ENCODE measurements at places on chromosomes 13 and 19.
A peak's percentile ranks its signal among the peaks of the same experiment; 100 is the strongest.

DNA sequence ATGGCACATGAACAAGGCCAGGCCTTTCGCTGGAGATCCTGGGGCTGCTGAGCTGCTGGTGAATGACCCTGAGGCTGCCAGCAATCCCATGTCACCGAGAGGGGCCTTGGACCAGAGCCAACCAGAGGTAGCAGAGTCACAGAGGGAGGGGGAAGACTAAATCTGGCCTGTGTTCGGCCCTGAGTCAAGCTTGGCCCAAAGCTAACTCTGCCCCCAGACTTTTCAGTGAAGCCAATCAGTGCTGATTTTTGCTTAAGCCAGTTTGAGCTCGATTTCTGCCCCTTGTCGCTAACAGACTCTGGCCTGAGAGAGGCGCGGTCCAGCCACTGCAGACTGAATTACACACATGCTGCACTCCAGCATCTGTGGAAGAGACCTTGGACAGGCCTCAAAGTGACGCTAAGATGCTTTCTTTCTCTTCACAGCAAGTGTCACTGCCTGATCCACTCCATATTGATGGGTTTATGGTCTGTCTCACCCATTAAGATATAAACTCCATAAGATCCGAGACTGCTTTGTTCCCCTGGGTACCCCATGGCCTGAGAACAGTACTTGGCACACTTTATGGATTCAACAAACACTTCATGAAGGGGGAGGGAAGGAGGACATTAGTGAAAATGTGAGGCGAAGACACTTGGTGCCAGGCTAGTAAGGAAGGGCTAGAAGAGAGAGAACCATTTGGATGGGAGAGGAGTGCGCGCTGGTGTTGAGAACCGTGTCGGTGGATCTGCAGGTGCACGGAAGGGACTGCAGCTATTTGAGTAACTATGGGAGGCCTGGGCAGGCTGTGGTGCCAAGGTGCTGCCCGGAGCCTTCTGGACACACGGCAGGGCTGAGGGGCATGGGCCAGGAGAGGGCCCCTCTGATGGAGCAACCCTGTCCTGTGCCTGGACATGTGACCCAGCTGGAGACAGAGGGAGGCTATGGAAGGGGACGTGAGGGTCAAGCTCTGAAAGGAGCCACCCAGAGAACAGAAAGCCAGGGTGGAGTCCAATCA is 17.6 kb downstream of the RANBP3 start:
- DNase-seq, result no peak

GRCh38 chr13:35025314-35025713 is 83.2 kb downstream of the NBEA start:
- DNase-seq, result no peak

DNA sequence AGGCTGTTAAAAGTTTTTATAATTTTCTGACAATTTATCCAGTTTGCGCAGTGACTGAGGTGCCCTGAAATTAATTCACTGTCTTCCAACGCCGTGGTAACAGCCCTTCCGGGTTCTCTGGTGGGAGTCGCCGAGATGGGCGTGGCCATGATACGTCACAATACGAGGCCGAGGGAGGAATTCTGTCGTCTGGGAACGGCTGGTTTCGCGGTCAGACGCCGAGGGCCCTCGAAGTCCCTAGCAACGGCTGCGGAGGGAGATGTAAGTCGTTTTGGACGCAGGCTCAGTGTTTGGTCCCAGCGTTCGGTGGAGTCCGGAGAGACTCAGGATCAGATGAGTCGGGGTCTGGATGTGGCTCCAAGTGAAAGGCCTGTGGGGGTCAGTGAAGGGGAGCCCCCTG is 21.7 kb downstream of the ZNF613 start:
- DNase-seq, result no peak

GRCh38 chr19:8155318-8155717 is 5.9 kb upstream of the FBN3 start:
- DNase-seq, result no peak

- DNase-seq, result no peak
These were observed 1244.2 kb upstream of the MIR17HG start for GRCh38 chr13:90103099-90103784.

- no peak for DNase-seq
These were observed 1.8 kb downstream of the HDGFL2 start for GRCh38 chr19:4473763-4474513.

DNA sequence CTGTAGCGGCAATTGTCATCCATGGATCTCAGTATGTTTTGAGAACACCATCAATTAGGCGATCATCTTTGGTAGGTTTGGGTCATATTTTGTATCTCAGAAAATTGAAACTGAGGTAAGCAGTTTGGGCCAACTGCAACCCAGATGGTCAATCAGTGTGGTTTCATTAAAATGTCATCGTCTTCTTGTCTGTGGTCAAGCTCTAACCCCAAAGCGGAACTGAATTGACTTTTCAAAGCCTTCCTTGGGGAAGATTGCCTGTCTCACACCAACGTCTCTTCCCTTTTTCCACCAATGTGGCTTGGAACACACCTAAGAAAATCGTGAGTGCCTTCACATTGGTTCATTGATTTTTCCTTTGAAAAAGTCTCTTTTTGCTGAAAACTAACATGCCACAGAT is 56.3 kb upstream of the UBAC2 start:
- DNase-seq, result no peak

DNA sequence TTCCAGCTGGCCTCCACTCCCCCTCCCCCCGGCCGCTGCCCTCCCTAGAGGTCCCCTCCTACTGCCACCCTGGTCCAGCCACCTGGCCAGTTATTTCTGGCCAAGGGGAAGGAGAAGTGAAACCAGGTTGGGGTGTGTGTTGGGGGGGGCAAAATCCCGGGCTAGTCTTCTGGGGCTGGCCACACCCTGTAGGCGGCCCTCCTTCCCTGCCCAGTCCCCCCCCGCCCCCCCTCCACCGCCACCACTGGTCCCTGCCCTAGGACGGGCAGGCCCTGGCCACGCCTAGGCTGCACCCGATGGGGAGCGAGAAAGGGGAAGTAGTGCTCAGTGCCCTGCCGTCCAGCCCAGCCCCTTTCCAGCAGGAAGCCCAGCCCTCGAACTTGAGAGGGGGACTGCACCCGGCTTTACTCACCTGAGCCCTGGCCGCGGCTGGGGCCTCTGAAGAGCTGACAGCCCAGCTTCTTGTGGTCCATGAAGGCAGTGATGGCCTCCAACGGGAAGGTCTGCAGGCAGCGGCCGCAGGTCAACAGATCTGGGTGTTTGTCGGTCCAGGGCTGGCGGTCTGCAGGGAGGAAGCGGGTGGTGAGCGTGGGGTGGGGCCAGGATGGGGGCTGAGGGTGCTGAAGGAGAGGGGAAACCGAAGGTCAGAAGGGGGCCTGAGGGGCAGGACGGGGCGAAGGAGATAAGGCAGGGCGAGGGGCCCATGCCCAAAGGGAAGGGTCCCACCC is 813 bp downstream of the ZNF296 start:
- no peak for DNase-seq

- no peak for DNase-seq
These were observed 2741.4 kb downstream of the PCDH9 start for GRCh38 chr13:64488731-64489130.

DNA sequence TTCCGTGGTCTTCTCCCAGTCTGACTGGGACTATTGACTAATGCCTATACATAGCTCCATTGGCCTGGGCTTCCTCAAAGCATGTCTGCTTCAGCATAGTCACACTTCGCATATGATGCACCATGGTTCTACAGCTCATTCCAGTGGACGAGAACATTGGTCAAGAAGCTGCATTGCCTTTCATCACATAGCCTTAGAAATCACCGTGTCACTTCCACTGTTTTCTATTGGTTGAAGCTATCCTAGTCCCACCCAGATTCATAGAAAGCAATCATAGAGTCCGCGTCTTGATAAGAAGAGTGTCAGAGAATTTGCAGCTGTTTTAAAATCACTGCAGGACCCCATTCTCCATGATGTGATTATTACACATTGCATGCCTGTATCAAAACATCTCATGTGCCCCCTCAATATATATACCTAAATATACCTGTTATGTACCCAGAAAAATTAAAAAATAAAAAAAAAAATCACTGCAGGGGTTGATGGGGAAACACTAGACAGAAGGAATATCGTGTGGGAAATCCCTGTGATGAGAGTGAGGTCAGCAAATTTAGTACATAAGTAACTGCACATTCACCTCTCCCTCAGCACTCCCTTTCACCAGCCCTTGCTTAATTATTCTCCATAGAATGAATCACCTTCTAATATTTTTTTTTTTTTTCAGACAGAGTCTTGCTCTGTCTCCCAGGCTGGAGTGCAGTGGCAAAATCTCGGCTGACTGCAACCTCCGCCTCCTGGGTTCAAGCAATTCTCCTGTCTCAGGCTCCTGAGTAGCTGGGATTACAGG is 2.2 kb upstream of the ARHGAP33 start:
- no peak for DNase-seq

DNA sequence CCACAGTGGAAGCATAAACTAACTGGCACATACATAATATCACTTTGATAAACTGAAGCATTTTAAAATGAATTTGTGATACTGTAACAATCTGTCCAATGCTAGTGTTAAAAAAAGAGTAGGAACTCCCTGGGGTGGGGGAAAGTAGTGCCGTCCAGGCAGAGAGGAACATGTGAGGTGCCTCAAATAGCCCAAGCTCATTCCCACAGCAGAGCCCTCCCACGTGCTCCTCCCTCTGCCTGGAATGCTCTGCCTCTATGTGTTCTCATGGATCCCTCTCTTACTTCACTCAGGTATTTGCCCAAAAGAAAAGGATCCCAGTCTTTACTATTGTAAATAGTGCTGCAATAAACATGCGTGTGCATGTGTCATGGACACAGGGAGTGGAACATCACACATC is 188.1 kb downstream of the NHLRC3 start:
- no peak for DNase-seq

GRCh38 chr19:31312009-31312676 is 37.1 kb downstream of the TSHZ3 start:
- DNase-seq, result peak; percentile 60

- DNase-seq, result no peak
These were observed 4.7 kb upstream of the ZNF813 start for GRCh38 chr19:53462861-53463260.

- DNase-seq, result no peak
These were observed 94.6 kb upstream of the RFC3 start for GRCh38 chr13:33723365-33723764.

DNA sequence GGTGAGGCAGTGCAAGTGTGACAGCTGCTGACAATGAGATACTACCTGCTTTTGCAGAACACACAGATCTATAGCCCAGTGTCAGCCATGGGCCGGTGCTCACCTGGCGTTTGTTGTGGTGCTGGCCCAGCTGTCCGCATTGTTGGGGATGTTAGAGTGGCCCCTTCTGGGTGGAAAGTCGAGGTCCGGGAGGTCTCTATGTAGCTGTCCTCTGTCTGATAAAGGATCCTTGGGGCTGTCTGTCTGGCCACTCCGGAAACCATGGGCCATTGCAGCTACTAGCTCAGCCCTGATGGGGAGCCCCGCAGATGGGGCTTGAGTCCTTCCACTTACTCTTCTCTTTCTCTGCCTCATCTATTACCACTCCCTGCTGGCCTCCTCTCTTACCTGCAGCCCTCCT is 181.5 kb upstream of the TSHZ3 start:
- DNase-seq, result no peak

GRCh38 chr13:80428349-80429096 is 87.6 kb upstream of the SPRY2 start:
- DNase-seq, result no peak

GRCh38 chr19:44712864-44713515 is 14.0 kb downstream of the CEACAM16 start:
- no peak for DNase-seq

DNA sequence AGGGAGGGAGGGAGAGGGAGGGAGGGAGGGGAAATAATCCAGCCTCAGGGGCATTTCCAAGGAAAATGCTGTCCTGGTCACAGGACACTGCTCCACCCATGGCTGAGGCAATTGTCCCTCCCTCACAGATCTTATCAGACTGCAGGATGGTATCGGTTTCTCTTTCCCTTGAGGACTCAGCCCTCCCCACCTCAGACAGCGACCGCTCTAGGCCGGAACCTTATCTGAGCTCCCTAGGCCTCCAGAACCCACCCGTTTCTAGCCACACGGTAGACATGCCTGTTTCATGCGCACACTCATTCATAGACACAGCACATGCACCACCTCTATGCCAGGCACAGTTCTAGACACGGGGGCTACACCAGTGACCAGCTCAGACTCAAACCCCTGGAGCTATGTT is 10.0 kb upstream of the IZUMO2 start:
- DNase-seq, result no peak

GRCh38 chr19:6042776-6043726 is 65.1 kb upstream of the RANBP3 start:
- no peak for DNase-seq

GRCh38 chr13:48505597-48506091 is 27.2 kb downstream of the RCBTB2 start:
- DNase-seq, result no peak

GRCh38 chr19:46499692-46500091 is 4.0 kb upstream of the PNMA8B start:
- no peak for DNase-seq

- DNase-seq, result no peak
These were observed 59.7 kb downstream of the KCTD12 start for GRCh38 chr13:76826527-76826926.

DNA sequence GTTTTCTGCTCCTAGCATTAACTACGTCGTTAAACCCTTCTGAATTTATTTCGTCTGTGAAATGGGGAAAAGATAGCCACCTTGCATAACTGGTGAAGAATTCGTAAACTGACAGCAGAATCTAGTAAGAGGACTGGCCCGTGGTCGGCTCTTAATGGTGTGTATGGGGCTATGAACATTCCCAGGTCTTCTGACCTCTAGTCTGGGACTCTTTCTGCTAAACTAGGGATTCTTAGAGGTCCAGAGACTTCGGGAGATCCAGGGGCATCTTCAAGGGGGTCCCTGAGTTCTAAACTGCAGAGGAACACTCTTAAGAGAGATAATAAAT is 231.1 kb upstream of the SERP2 start:
- no peak for DNase-seq

- no peak for DNase-seq
These were observed 14.3 kb upstream of the F7 start for GRCh38 chr13:113091211-113091771.

DNA sequence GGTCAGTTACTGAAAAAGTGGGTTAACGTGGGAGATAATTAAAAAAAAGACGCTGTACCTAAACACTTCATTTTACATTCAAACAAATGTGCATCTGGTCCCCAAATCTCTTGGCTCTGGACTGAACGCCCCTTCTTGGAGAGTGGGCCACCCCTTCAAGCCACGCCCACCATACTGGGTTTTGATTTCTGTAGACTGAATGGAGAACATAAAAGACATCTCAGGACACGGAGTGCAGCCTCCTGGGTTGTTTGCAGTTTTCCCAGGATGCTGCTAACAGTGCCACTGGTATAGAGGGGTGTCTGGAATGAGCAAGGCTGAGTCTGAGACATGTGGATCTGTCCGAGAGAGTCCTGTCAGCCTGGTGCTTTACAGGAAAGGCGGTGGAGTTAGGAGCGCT is 10.6 kb downstream of the TFDP1 start:
- DNase-seq, result no peak

GRCh38 chr19:51751655-51752054 is at the start of gene FPR1:
Gene FPR1 (minus strand): TSS chr19:51751878. CDS start chr19:51746994, 4,884 bp downstream.
- DNase-seq, result no peak

DNA sequence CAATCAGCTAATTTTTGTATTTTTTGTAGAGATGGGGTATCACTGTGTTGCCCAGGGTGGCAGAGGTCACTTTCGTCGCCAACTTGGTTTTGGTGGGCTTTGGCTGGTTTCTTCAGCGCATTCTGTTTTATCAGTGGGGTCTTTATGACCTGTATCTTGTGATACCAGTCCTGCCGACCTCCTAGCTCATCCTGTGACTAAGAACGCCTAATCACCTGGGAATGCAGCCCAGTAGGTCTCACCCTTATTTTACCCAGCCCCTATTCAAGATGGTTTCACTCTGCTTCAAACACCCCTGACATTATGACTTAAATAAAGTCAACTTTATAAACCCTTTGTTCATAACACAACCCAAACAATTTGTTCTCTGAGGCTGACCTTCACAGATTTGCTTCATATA is 3.0 kb upstream of the ZNF878 start:
- DNase-seq, result no peak
